ENCODE measurements at places on chromosomes 6 and 20. TPM values are rescaled to one million over a fixed set of nuclear protein-coding genes. Genes with fewer than 3 reads are reported as not detected.

DNA sequence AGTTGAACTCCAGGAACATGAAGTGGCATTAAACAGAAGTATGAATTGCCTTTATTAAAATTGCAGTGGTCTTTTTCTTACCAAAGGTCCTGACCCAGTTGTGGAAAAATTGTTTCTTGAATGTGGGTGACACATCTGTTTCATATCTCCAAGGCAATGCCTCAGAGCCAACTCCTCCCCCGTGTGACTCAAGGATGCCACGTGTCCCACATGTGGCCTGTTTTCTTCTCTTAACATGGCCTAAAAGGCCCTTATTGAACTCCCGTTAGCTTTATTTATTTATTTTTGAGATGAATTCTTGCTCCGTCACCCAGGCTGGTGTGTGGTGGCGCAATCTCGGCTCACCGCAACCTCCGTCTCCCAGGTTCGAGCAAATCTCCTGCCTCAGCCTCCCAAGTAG lies 128.4 kb upstream of the ESR1 start:
- H3K27me3 ChIP-seq: no peaks in the 10 kb centered on the region
- H3K4me3 ChIP-seq: no peak overlapping the region
- DNase-seq: no peak

Gene CST2
- not detected for total RNA-seq

Gene FILIP1
- 22.6 TPM for total RNA-seq

- DNase-seq: no peak
- H3K27me3 ChIP-seq: no peaks in the 10 kb centered on the region
- H3K36me3 ChIP-seq: no peaks in the 10 kb centered on the region
- no peak overlapping the region for H3K4me3 ChIP-seq
Measured at GRCh38 chr6:114651611-114652010, 308.8 kb upstream of the HS3ST5 start.

DNA sequence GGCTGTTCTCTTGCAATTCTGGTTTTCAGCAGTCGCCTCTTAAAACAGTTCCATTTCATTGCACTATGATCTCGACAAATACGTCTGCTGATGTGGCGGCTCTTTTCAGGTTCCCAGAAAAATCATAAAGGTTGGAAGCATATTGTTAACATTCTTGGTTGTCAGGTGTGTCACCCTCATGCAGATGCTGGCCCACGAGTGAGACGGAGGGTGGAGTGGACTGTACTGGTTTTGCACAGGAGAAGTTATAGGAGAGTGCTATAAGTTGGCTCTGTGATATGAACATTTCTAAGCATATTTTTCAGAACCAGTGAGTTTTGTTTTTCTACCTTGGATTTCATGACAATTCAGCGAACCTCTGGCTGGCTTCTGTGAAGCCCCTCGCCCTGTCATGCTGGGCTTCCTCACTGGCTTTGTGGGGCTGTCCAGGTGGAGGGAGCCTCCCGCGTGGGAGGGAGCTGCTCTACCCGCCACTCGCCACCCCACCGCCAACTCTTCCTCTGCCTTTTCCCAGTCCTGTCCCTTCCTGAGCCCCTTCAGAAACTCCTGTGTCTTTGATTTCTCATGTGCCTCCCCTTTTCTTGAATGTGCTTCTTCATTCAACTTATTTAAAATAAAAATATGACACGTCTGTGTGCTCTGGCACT lies 10.6 kb downstream of the IRF4 start:
- no peak overlapping the region for H3K27ac ChIP-seq
- H3K4me3 ChIP-seq: no peak overlapping the region
- DNase-seq: no peak
- no peaks in the 10 kb centered on the region for H3K4me1 ChIP-seq

GRCh38 chr6:79138146-79138545 lies 60.1 kb upstream of the PHIP start:
- no peak overlapping the region for H3K27ac ChIP-seq
- no peaks in the 10 kb centered on the region for H3K27me3 ChIP-seq
- H3K4me3 ChIP-seq: no peak overlapping the region
- H3K4me1 ChIP-seq: no peaks in the 10 kb centered on the region

All from neural progenitor cell (in vitro differentiated cells).